ENCODE measurements at places on chromosomes 7 and 10. TPM values are rescaled to one million over a fixed set of nuclear protein-coding genes. Genes with fewer than 3 reads are reported as not detected.

DNA sequence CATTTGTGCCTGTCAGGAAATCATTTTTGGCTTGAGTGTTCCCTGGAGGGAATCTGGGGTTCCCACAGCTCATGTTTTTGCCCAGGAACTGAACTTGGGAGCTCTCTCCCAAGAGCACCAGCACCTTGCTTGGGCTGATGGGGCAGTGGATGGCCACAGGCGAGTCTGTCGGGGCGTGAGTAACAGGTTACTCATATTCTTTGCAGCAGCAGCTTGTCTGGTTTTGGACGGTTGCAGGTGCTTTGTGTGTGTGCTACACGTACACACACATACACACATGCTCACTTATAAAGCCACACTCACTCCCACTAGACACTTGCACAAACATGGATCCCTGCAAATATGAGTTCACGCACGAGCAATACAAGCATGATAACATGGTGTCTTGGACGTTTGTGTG lies 2.9 kb upstream of the PALD1 start:
- no peak for DNase-seq

DNA sequence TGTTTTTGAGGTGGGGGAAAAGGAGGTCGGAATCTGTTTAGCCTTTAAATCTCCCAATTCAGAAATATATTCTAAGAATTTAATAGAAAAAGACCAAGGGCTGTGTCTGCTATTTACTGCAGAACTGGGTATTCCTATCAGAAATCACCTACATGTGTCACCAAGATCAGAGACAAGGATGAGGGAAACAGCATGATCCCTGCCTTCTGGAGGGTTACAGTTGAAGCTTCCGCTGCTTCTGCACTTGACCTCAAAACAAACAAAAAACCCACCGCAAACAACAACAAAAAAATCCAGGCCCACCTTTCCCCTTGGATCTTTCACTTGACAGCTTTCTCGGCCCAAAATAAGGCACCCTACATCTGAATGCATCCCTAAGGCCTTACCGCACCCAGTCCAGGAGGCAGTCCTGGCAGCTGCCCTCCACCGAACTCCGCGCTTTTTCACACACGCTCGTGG lies 750 bp upstream of the CDK14 start:
- no peak for DNase-seq

- no peak for DNase-seq
These were observed 121.2 kb downstream of the FAM107B start for GRCh38 chr10:14653271-14654161.

GRCh38 chr7:122070834-122071233 lies 73.2 kb downstream of the AASS start:
- DNase-seq, result no peak

SSC4D gene
- 0.55 TPM for total RNA-seq

DNA sequence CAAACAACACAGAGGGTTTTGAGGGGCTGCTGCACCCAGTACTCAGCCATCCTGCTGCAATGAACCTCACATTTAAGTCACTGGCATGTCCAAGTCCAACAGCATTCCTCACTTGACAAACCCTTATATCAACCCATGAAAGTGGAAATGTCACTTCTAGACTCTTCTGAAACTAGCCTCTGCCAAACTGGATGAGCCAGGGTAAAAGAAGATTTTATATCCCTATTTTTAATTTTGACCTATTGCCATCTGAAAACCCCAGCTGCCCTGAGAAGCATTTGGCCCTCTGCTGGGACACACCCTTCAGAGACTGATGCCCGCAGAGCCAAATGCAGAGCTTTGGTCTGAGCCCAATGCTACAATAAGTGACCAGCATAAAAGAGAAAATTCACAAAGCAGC lies 201.1 kb downstream of the ANK3 start:
- DNase-seq, result no peak

EFCAB10 gene
- total RNA-seq, result not detected

DNA sequence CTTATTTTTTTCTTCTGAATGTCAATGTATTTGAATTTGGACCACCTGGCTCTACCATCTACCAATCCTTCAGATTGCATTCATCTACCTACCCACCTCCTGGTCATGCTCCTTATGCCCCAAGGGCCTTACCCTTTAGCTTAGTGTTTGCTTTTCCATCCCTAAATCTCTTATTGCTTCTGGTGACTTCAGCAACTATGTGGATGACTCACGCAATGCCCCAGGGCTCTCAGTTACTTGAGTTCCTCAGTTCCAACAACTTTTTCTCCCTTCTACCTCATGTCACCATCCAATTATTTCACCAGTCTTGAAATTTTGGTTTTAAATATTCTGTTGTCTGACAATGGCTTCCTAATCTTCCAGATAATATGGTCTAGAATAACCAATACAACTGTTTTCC lies 118.9 kb downstream of the CFAP58 start:
- no peak for DNase-seq

DNA sequence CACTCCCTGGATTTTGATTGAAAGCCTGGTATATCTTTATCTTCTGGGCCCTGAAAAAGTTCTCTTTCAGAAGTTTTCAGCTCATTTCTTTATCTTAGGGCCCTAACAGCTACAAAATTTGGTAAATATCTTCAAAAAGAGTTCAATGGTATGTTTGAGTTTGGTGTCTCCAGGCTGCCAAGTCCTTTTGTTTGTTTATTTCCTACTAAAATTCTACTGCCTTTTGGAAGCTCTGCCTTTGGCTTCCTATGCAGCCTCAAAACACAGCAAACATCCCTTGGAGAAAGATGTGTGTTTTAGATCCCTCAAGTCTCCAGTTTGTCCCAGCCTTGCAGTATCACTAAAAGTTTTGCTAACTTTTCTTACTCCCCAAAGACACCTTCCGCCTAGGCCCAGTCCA lies 146.8 kb downstream of the LRRTM3 start:
- DNase-seq, result no peak

FZD8 gene
- 0.22 TPM for total RNA-seq

- no peak for DNase-seq
These were observed 165.0 kb upstream of the ASAH2 start for GRCh38 chr10:50416181-50416824.

GRID1 gene
- not detected for total RNA-seq

TECTB gene
- not detected for total RNA-seq

NODAL gene
- not detected for total RNA-seq

- no peak for DNase-seq
These were observed 7.7 kb upstream of the SRGN start for GRCh38 chr10:69080226-69080625.

DNA sequence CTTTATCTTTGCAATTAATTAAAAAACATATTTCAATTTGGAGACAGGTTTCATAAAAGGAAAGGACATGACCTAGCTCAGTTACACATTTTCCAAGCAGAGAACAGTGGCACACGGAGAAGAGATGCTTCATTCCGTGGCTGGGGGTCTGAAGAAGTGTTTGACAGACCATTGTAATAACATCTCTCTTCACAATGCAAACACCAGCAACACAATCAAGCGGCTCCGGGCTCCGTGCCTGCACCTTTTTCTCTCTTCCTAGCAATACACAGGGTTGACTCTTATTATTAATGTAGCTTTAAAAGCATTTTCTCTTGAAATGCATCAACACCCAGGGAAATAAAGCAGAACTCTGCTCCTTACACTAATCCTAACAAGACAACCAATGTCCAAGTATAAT lies 261.0 kb upstream of the AOAH start:
- no peak for DNase-seq

Measured in activated B cell treated with CpG ODN at 0.5 μM for 24 hours (primary cell).